Right ventricle myocardium inferior (tissue), 1 donor: ENCODE measurements at places on chromosomes 3 and 15. TPM values are rescaled to one million over a fixed set of nuclear protein-coding genes. Genes with fewer than 3 reads are reported as not detected.

DNA sequence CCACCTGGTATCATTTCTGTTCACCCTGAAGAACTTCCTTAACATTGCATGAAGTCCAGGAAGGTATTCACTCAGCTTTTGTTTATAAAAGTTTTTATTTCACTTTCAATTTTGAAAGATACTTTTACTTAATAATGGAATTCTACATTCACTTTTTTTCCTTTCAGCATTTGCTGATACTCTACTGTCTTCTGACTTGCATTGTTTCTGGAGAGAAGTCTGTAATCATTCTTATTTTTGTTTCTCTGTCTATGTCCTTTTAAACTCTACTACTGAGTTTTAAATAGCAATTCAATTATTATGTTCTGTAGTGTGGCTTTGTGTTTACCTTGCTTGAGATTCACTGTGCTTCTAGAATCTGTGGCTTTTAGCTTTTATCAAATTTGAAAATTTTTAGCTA lies 42.4 kb downstream of the MYL3 start:
- no peak for DNase-seq

DNA sequence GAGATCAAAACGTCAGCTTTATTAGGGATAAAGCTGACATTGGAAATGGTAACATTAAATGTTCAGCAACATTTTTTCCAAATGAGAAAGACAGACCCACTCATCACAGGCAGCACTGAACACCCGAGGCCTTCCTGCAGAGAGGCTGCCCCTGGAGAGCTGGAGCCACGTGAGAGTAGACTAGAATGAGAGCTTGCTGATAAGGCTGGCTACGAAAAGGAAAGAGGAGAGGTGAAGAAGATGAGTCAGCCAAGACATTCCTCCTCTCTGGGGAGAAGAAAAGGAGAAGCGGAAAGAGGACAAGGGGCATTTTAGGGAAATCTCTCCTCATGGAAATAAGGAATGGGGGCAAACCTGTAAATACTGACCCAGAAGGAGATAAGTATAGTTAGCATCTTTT lies 7.3 kb downstream of the CYP19A1 start:
- no peak for DNase-seq

DNA sequence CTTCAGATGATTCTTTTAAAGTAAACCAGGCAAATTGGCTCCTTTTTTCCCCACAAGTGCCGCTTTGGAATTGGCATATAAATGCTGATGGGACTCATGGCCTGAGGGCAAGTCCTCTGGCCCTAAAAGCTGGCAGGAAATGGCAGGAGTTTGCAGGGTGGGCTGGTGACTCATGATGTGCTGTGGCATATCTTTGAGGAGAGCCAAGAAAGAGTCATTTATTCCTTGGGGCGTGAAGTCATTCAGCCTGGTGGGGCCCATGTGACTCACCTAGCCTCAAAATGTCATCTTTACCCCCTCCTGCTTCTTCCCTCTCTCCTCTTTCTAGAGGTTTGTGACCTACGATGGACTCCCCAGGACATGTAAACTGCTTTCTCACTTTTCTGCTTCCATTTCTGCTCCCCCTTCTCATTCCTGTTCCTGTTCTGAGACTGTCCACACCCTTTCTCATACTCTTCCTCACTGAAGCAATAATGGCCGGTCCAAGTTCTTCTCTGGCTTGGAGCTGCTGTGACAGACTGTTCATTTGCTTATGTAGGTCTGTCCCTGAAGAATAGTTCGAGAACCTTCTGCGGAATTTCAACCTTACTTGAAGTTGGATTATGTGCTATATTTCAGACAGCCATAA lies 326.1 kb downstream of the SATB1 start:
- no peak for DNase-seq

- no peak for DNase-seq
Measured at GRCh38 chr3:192024751-192025150, 563.8 kb downstream of the PYDC2 start.

- no peak for DNase-seq
Measured at GRCh38 chr15:64586259-64586870, 126.0 kb downstream of the ZNF609 start.

GRCh38 chr3:30040126-30040525 lies 566.3 kb upstream of the TGFBR2 start:
- DNase-seq: no peak

DNA sequence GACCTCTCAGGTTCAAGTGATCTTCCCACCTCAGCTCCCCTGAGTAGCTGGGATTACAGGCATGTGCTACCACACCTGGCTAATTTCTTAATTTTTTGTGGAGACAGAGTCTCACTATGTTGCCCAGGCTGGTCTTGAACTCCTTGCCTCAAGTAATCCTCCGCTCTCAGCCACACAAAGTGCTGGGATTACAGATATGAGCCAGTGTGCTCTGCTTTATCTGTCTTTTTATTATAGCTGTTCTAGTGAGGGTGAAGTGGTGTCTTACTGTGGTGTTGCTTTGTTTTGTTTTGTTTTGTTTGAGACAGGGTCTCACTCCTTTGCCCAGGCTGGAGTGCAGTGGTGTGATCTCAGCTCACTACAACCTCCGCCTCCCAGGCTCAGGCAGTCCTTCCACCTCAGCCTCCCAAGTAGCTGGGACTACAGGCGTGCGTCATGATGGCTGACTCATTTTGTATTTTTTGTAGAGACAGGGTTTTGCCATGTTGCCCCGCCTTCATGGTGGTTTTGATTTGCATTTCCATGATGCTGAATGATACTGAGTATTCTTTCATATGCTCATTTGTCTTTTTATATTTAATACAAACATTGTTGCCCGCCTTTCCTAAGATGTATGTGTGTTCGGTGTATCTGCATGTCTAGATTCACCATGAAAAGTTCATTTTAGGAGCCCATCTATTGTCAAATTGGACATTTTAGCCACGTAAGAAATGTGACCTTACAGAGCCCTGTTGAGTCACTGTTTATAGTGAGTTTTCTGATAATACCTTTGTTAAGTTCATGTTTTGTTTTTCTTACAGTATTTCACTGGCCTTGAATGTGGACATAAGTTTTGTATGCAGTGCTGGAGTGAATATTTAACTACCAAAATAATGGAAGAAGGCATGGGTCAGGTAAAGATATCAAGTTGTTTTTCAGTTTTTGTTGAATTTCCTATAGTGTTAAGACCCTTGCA lies 80.6 kb downstream of the ARIH1 start:
- no peak for DNase-seq

DNA sequence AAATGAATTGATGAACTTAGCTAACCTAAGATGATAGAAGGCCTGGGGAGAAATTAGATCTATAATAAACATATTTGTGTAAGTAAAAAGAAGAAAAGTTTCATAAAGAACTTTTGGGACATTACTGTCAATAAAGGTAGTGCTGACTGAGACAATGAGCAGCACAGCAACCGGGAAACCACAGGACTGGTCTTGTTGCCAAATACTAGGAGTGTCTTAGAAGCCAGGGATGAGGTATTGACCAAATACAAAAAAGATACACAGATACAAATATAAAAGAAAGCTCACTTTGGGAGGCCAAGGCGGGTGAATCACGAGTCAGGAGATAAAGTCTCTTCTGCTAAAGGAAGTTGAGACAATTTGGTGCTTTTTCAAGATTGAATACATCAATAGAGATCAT lies 362.4 kb upstream of the ZNF385D start:
- DNase-seq: no peak

- DNase-seq: no peak
Measured at GRCh38 chr3:153513236-153513635, 351.2 kb downstream of the RAP2B start.

SNX22 gene
- 7.4 TPM for total RNA-seq

WDR93 gene
- not detected for total RNA-seq

STRIT1 gene
- 0.84 TPM for total RNA-seq
